ENCODE measurements at places on chromosomes 7 and 10. TPM values are rescaled to one million over a fixed set of nuclear protein-coding genes. Genes with fewer than 3 reads are reported as not detected.
A peak's percentile ranks its signal among the peaks of the same experiment; 100 is the strongest.

DNA sequence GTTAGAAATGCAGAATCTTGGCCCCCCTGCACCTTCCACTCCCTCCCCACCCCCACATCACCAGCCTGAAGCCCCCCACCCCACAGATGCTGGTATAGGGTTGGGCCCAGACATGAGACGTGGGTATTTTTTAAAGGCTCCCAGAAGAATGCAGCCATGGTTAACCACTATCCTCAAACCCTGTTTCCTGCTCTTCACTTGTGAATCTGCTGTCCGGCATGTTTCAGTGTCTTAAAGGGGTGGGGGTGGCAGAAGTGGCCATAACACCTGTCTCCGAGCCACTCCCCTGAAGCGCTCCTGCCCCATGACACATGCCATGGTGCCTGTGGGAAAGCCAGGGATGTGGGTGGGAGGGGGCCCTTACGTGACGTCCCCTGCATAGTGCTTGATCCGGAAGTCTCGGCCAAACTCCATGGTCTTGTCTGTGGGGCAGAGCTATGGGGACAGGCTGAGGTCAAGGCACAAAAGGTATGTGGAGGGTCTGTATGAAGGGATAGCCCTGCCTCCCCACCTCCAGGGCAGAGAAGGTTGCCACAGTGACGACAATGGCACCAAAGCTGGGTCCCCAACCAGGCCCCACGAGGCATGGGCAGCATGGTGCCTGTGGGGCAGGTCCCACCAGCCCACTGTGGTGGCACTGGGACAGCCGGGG, 9.6 kb downstream of the MYO1G start:
- no peak for DNase-seq

- peak; percentile 78 for DNase-seq
Measured at GRCh38 chr7:116512520-116513188, 12.2 kb upstream of the CAV1 start.

DNA sequence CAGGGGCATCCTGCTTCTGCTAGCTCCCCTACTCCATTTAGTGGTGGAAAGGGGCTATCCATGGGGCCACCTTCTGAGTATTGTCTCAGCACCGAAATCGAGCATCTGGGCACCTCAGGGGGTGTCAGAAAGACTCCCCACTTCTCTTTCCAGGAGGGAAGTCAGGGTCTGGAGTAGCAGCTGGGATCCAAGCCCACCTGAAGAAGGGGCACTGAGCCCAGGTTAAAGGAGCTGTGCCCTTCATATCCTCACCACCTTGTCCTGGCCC, 2.6 kb downstream of the FLNC start:
- no peak for DNase-seq

DNA sequence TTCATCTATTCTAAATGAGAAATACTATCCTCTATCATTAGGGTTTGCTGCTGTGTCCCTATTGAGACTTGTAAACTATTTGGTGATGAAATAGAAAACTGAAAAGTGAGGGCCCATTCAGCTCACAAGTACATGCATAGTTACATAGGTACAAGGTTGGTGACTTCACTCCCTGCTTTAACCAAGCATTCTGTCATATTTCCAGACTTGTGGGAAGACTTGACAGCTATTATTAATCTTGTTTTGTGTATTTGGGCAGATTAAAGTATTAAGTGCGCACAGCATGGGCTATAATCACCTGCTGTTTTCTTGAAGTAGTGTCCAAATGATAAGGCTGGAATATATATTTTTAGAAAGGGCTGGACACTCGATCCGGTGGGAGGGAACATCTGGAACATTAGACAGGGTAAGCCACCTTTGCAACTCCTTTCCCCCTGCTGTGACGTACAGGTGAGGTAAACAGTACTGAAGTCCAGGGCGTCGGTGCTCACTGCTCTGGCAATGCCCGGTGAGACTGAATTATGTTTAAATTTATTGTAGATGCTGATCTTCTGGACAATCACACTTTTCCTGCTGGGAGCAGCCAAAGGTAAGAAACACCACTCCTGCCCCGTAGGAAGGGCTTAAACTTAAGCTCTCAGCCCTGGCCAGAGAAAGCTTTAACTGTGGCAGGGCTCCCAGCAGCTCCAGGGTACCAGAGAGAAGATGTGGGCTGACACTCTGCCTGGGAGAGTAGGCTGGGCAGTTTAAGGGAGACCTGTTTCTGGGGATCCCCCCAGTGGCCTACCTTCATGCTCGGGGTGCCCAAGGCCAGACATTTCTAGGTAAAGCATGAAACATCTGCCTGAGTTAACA, at the start of gene PNLIPRP1:
PNLIPRP1 (plus strand) TSS at position 370 of the 855 bp plus-strand sequence; CDS start at position 541, 171 bp downstream.
- no peak for DNase-seq

The FFAR4 gene
- total RNA-seq = not detected
